Hepatocyte (in vitro differentiated cells): ENCODE measurements at places on chromosomes 2 and 18. TPM values are rescaled to one million over a fixed set of nuclear protein-coding genes. Genes with fewer than 3 reads are reported as not detected.

GRCh38 chr18:73461780-73462059 is 593.9 kb upstream of the NETO1 start:
- DNase-seq = no peak

- no peak for DNase-seq
Observed at GRCh38 chr18:76587147-76587878, 92.3 kb upstream of the ZNF516 start.

GRCh38 chr2:112593736-112594135 is 9.3 kb downstream of the CHCHD5 start:
- no peak for DNase-seq

GRCh38 chr2:129713337-129713736 is 266.1 kb upstream of the RAB6C start:
- no peak for DNase-seq

GRCh38 chr18:34207344-34207851 is 17.3 kb downstream of the NOL4 start:
- DNase-seq = no peak

- DNase-seq = no peak
Observed at GRCh38 chr2:233120459-233120858, 60.3 kb downstream of the INPP5D start.

Gene DPP4
- 218 and 256 TPM in 2 replicates for total RNA-seq

Gene ANKRD30BL
- total RNA-seq = not detected in 2 replicates

Gene KRTCAP3
- 11.4 and 19.3 TPM in 2 replicates for total RNA-seq

Gene PCARE
- total RNA-seq = 0.04 and 2.2 TPM in 2 replicates

Gene IL1F10
- total RNA-seq = not detected in 2 replicates

Gene SCN3A
- 13.2 and 14.5 TPM in 2 replicates for total RNA-seq
